NCI-H1105 treated with DMSO at 0.1 percent for 48 hours (cell line): ENCODE measurements at places on chromosomes 12 and 14.

- no peak for DNase-seq
These were observed 23.7 kb downstream of the FOXN3 start for GRCh38 chr14:89393222-89393745.

DNA sequence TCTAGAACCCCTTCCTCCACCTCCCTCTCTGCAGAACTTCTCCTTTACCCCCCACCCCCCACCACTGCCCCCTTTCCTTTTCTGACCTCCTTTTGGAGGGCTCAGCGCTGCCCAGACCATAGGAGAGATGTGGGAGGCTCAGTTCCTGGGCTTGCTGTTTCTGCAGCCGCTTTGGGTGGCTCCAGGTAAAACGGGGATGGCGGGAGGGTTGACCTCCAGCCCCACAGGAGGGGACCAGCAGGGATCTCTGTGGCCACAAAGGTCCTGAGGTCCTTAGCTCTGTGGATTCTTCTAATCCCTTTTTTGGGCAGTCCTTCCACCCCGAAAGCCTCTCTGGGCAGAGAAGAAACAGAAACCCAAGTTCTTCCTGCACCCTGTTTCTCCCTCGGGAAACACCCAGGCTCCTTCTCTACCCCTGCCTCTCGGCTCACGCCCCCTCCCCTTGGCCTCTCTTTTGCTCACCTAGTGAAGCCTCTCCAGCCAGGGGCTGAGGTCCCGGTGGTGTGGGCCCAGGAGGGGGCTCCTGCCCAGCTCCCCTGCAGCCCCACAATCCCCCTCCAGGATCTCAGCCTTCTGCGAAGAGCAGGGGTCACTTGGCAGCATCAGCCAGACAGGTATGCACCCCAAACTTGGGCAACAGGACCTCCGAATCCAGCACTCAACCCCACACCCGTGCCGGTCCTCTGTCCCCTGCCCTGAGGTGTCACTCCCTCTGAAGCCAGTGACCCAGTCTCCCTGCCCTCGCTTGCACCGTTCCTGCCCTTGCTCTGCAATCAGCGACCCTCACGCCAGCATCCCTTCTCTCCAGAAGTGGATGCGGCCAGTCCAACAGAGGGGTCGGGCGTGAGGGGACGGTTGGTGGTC lies 638 bp downstream of the LAG3 start:
- no peak for DNase-seq

- DNase-seq, result no peak
These were observed 591 bp upstream of the IRF9 start for GRCh38 chr14:24160499-24160849.

DNA sequence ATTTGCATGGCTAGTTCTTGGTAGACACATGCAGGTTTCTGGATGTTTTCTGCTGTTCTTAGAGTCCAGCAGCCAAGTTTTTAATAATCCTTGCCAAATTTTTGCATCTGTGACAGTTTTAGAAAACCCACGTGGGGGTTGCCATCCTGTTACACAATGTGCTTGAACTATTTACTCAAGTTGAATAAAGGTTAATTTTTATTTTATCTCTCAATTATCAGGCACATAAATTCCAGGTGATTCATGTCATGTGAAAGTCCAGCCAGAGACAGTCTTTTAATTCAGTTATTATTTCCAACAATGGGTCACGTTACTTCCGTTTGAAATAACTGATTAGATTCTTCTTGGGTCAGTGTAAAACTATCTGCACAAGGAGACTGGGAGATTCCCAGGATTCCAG lies 15.7 kb downstream of the MYRFL start:
- no peak for DNase-seq

GRCh38 chr14:34794941-34795340 lies 80.2 kb downstream of the BAZ1A start:
- DNase-seq, result no peak

- no peak for DNase-seq
These were observed 713.2 kb downstream of the FLRT2 start for GRCh38 chr14:86243158-86243557.

- no peak for DNase-seq
These were observed 40.2 kb downstream of the STAB2 start for GRCh38 chr12:103627189-103627855.

DNA sequence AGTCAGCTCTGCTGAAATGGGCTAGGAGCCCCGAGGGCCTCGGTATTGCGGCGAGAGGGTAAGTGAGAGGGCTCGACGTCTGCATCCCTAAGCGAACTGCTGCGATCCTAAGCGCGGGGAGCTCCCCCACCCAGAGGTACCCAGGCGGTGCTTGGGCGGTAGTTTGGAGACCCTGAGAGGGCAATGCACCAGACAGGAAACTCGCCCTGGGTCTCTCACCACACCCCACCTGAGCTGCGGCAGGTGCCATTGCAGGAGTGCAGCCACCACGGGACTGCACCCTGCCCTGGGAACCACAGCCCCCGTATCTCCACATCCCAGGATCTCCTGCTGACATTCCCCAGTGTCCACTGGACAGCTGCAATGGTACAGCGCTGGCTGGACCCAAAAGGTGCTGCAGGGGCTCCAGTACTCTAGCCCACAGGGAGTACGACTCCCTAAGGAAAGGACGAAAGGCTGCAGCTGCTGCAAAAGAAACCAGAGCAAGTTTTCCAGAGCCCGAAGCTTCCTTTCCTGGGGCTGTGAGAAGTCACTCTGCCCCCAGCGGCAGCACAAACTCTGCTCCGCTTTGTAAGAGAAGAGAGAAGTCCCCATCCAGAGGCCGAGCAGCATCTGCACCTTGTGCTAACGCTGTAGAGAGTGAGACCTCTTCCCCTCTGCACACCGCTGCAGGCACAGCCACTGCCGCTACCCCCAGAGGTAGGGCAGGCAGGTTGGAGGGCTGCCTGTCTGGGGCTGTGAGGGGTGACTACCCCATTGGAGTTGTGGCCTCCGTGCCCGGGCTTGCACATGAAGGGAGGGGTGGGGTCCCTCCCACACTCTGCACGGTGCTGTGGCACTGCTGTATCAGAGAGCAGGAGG lies 31.1 kb upstream of the MON2 start:
- no peak for DNase-seq

GRCh38 chr12:15289192-15289591 lies 33.1 kb upstream of the PTPRO start:
- no peak for DNase-seq

DNA sequence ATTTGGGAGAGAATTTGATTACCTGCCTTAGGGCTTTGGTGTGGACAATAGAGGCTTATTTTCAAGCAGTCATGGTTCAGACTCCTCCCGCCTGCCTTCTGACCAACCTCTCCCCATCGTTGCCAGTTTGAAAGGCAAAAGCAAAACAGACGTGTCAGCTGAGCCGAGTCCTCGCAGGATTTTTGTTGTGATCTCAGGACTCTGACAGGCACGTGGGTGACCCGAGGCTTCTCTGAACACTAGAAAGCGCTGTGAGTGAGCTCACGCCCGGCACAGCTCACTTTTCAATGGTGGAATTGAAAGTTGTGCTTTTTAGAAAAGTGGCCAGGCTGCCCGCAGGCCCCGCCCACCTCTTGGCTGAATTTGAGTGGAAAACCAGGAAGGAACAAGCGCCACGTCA lies 130.1 kb downstream of the GLT1D1 start:
- no peak for DNase-seq

DNA sequence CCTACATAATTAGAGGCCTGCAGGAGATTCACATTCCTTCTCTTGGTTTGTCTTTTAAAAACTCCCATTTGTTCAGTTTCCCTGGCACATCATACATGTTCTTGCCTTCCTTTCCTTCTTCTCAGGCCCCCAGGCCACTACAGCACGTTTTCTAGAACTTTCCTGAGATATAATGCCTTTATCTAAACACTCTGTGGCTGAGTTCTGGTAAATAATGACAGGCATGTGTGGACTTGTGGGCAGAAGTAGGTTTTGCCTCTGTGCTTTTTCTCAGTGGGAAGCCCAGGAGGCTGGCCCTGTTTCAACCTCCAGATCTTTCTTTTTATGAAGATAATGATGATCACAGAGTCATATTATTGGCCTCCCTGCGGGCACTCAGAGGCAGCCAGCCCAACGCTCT lies 117.2 kb downstream of the TMX1 start:
- DNase-seq, result peak; percentile 43

- no peak for DNase-seq
These were observed 17.1 kb downstream of the NUMB start for GRCh38 chr14:73441286-73441685.

DNA sequence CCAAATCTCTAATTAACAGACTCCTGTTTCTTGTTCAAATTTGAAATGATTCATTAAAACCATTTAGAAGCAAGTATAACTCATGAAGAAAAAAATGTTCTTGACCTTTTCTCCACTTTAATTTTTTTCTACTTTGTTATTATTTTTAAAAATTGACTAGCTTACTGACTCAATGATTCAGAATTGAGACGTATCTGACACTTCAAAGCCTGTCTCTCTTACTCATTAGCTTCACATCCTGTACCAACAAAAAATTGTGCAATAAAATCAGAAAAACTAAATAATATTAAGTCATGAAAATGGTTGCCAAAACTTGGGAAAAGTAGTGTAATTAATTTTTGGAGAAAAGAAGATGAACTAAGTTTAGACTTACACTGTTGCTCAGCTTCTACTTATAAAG lies 331.2 kb downstream of the SLC16A7 start:
- DNase-seq, result no peak

DNA sequence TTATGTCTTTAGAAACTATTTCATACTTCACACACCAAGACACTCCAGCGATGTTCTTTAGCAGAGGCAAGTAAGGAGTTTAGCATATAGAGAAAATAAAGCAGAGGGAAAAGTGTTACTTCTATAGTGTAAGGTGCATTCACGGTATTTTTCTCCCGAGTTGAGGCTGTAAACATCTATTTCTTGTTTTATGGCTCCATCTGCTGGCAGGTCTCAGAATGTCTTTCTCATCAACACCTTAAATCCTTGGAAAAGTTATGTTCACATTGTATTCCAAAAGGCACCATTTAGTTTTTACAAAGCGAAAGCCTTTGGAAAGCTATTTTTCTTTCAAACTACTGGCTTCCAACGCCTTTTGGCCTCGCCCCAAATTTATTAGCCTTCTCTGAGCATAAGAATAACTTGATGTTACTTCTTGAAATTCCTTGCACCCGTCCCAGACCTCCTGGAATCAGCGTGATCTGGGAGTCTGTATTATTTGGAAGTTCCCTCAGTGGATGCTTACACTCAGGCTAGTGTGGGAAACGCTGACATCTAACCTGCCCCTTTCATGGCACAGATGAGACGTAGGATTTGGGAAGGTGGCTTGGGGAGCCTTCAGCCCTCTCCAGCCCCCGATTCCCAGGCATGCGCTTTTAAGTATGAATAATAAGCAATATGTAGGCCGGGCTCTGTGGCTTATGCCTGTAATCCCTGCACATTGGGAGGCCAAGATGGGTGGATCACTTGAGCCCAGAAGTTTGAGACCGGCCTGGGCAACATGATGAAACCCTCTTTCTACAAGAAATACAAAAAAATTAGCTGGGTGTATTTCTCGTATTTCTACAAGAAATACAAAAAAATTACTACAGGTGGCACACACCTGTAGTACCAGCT lies 1.9 kb upstream of the PIWIL1 start:
- DNase-seq, result peak; percentile 52

DNA sequence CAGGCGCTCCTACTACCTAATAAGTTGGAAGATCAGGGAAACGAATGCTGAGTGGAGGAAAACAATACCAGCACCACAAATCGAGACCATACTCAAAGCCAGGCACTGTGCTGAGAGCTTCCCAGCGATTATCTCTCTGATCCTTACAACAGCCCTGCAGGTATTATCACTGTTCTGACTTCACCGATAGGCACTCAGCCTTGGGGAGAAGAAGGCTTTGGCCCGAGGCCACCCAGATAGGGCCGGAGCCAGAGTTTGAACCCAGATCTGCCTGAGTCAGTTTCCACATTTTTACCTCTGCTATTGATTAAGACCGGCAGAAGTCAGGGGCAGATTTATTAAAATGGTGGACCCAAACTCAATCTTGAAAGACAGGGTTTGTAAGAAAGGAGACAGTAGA lies 4.9 kb downstream of the SVOP start:
- DNase-seq, result no peak

DNA sequence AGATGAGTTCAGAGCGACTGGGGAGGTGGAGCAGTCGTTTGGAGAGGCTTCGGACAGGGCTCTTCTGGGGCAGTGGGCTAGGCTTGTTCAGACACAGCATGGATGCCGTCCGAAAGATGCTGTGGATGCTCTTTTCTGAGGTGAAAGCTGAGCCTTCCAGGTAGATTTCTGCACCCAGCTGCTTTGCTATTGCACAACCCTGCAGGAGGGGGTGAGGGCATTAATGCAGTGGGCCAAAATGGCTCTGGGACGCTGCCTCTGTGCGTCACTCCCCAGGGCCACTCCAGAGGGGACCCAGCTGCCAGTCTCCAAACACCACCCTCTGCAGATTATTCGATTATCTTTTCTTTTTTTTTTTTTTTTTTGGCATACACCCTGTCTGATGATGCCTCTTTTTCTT lies 6.1 kb upstream of the DDX23 start:
- no peak for DNase-seq

DNA sequence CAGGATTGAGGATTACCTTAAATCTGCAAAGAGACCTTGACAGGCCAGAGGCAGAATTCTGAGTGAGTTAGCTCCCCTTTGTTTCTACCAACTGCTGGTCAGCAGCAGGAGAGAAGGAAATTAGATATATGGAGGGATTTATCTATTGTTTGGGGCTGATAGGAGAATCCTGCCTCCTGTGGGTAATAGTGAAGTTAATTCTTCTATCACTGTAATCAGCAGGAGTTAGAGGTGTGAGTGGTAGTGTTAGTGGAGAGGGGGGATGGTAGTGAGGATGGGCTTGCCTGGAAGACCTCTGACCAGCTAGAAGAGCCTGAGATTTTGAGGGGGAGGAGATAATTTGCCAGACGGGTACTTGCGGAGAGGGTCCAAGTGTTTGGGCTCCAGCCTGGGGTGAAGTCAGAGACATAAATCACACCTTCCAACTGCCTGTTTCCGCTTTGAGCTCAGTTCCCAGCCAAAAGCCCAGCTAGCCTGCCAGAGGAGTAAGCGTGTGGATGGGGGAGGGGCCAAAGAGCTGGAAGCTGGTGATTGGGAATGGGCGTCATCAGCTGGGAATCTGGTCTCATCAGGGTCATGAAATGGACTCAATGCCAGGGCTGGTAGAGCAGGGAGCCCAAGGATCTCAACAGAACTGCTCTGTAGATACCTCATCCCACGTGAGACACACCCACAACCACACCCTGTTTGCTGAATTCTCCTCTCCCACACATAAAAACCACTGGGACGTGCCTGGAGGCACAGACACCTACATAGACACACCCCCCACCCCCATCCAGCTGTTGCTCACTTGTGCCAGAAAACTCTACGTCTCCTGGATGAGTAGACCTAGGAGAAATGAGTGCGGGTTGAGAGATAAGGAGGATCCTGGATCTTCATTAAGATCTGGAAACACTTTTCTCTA lies 13.1 kb upstream of the ITGA5 start:
- DNase-seq, result no peak

DNA sequence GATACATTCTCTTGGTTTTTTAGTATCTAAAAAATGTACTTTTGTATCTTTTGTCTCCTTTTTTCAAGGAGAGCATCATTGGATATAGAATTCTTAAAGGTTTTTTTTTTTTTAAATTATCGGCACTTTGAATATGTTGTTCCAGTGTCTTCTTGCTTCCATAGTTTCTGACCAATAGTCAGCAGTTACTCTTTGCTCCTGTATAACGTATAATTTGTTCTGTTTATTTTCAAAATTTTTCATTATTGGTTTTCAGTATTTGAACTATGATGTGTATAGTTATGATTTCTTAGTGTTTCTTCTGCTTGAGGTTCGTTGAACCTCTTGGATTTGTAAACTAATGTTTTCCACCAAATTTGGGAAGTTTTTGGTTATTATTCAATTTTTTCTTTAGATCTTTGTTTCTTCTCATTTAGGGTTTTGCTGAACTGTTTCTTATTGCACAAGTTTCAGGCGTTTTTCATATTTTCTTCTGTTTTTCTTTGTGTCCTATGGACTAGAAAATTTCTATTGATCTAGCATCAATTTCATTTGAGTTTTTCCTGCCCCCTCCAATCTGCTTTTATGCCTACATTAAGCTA lies 93.9 kb downstream of the PLBD1 start:
- peak; percentile 38 for DNase-seq
